Mesenteric fat pad (tissue), 1 donor: ENCODE measurements at places on chromosomes 1 and 21.
A peak's percentile ranks its signal among the peaks of the same experiment; 100 is the strongest.

DNA sequence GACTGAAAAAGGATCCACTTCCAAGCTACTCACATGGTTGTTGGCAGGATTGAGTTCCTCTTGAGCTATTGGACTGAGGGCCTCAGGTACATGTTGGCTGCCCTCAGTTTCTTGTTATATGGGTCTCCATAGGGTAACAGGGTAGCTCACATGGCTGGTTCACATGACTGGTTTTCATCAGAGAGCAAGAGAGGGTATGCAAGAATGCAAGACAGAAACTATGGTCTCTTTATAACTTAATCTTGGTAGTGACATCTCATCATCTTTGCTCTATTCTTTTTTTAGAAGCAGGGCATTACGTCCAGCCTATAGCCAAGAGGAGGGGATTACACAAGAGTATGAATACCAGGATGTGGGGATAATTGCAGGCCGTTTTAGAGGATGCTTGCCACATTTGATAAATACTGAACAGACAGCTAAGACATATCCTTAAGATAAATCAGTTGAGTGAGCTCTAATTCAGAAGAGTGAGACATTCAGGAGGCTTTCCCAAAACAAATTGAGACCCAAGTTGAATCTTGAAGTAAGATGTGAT, 100.2 kb downstream of the HMCN1 start:
- no peak for DNase-seq

- no peak for DNase-seq
These were observed 330.6 kb downstream of the DUSP10 start for GRCh38 chr1:221411283-221411682.

GRCh38 chr21:34574601-34575529, 40.0 kb downstream of the RCAN1 start:
- no peak for DNase-seq

GRCh38 chr1:43997295-43997999, 6.0 kb downstream of the CCDC24 start:
- DNase-seq: no peak

DNA sequence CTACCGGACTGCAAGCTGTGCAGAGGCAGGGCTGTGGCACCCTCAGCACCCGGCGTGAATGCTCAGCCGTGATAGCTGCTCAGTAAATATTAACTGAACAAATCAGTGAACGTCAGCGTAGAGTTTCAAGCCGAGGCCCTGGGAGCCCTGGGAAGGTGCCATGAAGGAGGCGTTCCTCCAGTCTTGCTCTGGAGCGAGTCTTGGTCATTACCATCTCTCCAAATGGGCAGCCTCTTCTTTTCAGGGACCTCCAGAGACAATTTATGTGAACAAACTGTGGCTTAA, 449.2 kb downstream of the CAMTA1 start:
- DNase-seq: peak; percentile 77

DNA sequence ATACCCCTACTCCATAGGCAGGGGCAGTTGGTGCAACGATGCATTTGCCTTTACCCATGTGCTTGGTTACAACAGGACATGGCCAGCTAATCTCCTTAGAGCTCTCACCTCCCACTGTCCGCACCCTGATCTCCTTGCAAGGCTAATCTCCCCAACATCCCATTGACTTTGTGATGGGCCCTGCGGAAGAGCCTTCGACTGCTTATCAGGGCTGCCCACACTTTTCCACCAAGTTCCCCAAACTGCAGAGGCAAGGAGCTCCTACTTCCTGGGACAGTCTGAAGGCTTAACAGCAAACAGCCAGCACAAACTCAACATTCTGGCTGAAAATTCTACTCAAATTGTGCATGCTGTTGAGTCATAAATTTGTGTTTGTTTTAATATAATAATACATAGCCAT, 36.0 kb downstream of the C1orf94 start:
- DNase-seq: no peak

DNA sequence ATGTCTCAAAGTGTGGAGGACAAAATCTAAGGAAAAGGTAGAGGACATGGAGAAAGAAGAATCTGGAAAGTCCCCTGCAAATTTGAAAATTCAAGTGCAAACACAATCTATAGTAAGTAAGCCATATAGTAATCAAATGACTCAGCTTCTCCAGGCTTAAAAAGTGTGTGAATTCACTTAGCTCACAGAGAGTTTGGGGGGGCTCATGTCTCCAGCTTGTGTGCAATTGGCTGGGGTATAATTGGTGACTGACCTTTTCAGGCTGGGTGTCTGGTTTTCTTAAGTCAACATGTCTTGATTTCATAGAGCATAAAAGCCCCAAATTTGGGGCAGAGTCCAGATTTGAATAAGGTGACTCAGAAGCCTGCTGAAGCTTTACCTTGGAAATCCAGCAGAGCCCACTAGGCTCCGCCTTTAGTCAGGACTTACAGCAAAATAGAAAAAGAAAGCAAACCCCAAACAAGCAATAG, 8.6 kb downstream of the CLDN14 start:
- no peak for DNase-seq
